GM20000 (cell line): ENCODE measurements at places on chromosomes 16 and 17.

DNA sequence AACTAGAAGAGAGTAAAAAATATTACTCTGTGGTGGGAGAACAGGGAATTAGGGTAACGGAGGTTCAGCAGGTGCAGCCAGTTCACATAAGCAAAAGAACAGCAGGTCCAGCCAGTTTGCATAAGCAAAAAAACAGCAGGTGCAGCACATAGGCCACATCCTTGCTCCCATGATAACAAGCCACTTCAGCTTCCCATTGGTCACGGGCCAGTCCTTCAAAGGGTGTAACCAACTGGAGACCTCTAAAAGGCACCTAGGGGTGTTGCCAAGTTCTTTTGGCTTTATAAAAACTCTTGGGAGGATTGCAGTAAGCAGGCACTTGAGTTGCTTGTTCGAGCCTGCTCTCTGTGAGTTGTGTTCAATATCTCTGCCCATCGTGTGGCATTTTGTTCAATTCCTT, 488.1 kb downstream of the XYLT1 start:
- no peak for DNase-seq

- no peak for DNase-seq
Observed at GRCh38 chr17:64425191-64425590, 23.7 kb upstream of the MILR1 start.

DNA sequence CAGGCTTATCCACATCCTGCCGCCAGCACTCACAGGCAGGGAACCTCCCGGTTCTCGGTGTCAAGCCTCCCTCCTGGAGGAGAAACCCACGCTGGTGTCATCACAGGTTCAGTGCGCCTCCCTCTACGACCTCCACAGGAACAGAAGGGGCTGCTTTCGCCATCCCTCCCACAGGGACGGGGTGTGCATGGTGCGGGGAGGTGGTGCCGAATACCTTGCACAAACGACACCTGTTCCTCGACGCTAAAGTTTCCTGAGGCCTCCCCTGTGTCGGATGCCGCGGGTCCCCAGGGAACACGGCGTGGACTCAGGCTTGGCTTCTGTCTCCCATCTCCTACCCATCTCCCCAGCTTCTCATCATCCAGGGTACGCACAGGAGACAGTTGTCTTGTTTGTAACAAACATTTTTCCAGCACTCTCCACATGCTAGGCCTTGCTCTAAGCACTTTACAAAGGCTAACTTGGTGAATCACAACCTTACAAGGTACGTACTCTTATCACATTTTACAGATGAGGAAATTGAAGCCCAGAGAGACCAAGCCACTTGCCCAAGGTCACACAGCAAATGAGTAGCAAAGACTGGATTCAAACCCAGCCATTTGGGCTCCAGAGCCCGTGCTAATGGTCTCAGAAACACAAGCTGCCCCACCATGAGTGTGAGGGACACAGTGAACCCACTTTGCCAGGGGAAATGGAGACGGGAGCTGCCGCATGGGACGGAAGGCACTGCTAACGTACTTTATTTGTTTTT, 271.6 kb downstream of the C16orf95 start:
- no peak for DNase-seq

- DNase-seq = no peak
Observed at GRCh38 chr16:77763994-77764393, 24.4 kb upstream of the VAT1L start.

GRCh38 chr16:24540602-24541210, 1.3 kb downstream of the RBBP6 start:
- DNase-seq = peak; percentile 41

DNA sequence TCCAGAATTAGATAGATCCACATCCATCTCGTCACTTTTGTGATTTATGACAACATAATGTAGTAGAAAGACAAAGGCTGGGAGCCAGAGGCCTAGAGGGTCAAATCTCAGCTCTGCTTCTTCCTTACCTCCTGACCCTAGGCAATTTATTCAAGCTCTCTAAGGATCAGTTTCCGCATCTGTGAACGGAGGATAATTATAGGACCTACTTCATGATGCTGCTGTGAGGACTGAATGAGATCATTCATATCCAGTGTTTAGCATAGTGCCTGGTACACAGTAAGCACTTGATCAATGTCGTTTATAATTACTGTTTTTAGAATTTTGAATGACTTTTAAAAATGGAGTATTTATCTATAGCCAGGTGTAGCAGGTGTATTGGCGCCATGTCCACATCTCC, 128.4 kb downstream of the SHISA9 start:
- DNase-seq = no peak

DNA sequence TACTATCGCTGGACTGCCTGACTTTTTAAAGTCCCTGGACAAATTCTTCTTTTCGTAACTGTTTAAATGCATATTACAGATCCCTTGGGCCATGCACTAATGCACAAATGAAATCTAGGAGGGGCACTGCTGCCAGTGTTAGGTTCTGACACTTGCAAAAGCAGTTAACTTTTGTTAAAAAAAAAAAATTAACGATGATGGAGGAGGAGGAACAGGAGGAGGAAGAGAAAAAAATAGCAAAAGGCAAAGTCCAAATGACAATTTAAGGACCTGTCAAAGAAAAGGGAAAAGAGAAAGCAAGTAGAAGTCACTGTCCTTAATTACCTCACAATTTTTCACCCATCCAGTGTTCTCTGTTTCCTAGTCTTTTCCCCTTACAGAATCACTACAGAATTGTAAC, 97.8 kb upstream of the CORO6 start:
- no peak for DNase-seq

GRCh38 chr17:50421308-50422051, 4.5 kb upstream of the ACSF2 start:
- peak; percentile 72 for DNase-seq

GRCh38 chr16:55703003-55704001, 47.5 kb downstream of the SLC6A2 start:
- peak; percentile 25 for DNase-seq

- DNase-seq = no peak
Observed at GRCh38 chr17:59451706-59452105, 113.7 kb upstream of the DHX40 start.

DNA sequence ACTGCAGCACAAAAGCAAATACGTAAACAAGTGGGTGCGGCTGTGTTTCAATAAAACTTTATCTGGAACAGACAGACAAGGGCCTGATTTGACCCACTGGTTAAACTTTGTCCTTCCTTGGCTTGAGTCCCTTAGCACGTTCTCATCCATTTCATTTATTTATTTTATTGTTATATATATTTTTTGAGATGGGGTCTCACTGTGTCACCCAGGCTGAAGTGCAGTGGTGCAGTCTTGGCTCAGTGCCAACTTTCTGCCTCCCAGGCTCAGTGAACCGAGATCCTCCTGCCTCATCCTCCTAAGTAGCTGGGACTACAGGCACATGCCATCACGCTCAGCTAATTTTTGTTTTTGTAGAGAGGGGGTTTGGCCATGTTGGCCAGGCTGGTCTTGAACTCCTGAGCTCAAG, 64.3 kb downstream of the MYH11 start:
- DNase-seq = no peak

DNA sequence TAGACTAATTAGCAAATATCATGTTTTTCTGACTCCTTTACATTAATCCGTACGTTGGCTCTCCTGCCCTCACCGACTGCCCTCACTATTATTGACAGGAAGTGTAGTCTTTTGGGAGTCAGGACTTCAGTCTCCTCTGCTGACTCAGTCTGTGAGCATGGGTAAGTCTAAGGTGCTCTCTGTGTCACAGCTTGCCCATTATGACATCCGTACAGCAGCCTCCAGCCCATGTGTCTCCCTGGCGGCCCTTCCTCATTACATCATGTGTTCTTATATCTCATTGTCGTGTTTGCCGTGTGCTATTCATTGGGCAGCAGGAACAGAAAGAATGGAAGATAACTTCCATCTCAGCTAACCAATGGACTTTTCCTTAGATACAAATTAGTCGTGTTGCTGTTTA, 77.5 kb downstream of the MRTFB start:
- no peak for DNase-seq
